Sigmoid colon (tissue), 7 donors: ENCODE measurements at places on chromosomes 1 and 21. TPM values are rescaled to one million over a fixed set of nuclear protein-coding genes. Genes with fewer than 3 reads are reported as not detected.

DNA sequence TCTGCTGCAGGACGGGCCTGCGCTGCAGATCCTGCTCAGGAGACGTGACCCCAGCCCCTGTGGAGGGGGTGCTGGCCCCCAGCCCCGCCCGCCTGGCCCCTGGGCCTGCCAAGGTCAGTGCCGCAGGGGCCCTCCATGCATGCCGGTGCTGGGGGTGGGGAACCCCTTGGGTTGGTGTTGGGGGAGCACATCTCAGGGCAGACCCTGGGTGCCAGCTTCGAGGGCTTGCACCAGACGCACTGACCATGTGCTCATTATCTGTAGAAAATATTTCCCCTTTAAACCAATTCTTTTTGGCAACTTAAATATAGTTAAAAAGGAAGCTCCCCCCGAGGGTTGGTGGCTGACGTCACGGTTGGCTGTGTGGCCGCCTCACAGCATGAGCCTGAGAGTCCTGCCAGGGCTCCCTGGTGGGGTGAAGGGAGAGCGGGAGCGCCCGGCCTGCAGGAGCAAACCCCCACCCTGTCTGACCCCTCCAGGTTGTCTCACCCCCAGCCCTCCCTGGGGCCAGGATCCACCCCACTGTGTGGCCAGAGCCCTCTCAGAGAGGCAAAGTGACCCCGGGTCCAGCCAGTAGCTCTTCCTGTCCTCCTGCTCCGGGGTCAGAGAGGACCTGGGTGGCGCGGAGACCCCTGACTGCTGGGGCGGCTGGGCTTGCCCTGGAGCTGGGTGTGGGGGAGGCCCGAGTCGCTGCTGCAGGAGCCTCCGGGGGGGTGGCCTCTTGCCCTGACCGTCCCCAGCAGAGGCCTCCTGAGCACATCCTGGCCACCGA is 5.3 kb upstream of the PFKL start:
- H3K27me3 ChIP-seq: peaks cover 37% of the 10 kb centered on the region
- no peak overlapping the region for H3K27ac ChIP-seq
- no peaks in the 10 kb centered on the region for H3K36me3 ChIP-seq
- no peak overlapping the region for H3K4me3 ChIP-seq
- H3K4me1 ChIP-seq: peaks cover 19% of the 10 kb centered on the region

DNA sequence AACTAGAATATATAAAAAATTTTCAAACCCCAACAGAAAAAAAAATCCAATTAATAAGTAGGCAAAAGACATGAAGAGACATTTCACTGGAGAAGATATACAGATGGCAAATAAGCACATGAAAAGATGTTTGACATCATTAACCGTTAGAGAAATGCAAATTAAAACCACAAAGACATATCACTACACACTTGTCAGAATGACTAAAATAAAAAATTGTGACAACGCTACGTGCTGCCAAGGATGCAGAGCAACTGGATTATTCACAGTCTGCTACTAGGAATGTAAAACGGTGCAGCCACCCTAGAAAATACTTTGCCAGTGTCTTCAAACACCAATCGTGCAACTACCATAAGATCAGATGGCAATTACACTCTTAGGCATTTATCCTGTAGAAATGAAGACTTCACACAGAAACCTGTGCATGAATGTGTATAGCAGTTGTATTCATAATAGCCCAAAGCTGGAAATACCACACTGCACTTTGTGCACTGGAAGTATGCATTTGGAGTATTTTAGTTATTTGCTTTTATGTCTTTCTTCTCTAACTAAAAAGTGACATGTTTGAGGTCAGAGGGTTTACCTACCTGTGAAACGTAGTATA is 75.3 kb upstream of the PALMD start:
- H3K27ac ChIP-seq: no peak overlapping the region
- DNase-seq: no peak
- H3K27me3 ChIP-seq: no peaks in the 10 kb centered on the region
- H3K4me3 ChIP-seq: no peak overlapping the region

DNA sequence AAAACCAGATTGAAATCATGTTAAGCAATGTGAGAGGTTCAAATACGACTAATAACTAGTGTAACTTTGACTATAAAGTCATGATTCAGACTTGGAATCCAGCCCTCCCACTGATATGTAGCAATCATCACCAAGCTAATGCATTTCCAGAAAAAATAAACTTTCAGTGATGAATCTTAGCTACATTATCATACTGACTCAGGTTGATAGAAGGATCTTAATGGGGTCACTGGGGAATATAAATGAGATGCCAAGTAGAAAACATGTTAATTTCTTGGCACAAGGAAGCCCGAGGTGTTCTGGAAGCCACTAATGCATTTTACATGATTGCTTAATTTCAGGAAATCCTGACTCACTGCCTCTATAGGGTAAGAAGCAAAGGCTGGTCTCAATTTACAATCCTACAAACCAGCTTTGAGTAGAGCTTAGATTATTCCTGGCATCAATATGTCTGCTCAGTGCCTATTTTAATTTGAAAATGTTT is 67.7 kb downstream of the SELENOF start:
- H3K4me3 ChIP-seq: no peak overlapping the region
- DNase-seq: no peak
- H3K36me3 ChIP-seq: no peaks in the 10 kb centered on the region
- no peaks in the 10 kb centered on the region for H3K27me3 ChIP-seq
- H3K4me1 ChIP-seq: no peaks in the 10 kb centered on the region
- no peak overlapping the region for H3K27ac ChIP-seq

Gene CLCA4
- not detected for total RNA-seq

Gene NTNG1
- total RNA-seq: 10.5 TPM

Gene SMIM1
- 6.1 TPM for total RNA-seq
